Smooth muscle cell of the brain vasculature (primary cell): ENCODE measurements at places on chromosomes 5 and 9.

DNA sequence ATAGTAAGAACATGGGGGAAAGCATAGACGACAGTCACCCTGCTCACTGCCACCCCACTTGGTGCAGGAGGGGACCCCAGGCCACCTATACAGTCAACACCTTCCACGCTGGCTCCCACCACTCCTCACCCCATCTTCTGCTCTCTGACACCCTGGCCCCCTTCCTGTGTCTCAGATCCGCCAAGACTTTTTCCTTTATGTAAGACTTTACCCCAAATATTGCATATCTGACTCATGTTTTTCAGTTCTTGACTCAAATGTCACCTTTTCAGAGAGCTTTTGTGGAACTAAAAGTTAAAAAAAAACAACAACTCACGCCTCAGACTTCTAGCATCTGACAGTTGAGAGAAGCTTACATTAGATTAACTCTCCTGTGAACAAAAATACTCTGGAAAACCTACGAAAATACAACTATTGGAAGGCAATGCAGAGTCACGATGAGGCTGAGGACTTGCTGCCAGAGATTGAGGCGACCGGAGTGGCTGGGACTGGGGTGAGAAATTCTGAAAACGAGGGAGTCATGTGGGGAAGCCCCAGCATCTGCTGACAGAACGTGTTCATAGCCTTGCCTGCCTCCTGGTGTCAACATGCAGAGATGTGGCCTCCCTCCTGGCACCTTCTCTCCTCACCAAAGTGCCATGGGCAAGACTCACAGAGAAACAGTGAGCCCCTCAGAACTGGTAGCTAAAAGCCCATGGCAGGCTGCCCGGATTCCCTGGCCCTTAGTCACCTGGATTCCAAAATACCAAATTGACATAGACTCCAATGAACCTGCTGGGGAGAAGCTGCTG lies 22.4 kb upstream of the FCN2 start:
- DNase-seq, result no peak

DNA sequence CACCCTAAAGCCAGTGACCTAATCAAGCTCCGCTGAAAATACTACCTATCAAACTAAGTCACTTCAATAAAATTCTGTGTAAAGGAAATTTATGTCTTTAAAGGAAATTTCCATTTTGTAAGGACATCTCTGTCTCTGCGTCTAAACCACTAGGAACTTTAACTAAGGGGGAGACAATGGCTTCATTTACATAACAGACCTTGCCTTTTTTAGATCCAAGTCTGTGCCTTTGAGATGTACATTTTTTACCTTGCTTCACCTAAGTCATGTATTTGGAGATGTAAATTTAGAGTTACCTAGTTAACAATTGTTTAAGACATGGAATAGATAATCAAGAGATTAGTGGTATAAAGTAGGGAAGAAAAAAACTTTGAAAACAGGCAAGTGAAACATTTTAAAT lies 10.2 kb upstream of the GLT6D1 start:
- no peak for DNase-seq

DNA sequence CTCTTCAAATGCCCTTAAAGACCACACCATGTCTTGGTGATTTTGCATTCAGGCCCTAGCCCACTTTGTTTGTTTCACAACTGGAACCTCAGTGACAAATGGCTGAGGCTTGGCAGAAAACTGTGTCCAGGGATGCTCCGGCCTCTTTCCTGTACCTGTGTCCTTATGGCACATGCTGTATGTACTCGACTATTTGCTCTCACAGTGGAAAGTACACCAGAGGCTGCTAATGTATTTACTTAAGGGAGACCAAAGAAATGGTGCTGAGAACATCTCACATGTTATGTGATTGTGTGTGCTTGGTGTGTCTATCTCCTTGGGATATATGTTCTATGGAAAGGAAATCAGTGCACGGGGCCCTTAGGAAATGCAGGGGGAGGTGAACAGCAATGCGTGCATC lies 263.3 kb downstream of the GADD45G start:
- no peak for DNase-seq

DNA sequence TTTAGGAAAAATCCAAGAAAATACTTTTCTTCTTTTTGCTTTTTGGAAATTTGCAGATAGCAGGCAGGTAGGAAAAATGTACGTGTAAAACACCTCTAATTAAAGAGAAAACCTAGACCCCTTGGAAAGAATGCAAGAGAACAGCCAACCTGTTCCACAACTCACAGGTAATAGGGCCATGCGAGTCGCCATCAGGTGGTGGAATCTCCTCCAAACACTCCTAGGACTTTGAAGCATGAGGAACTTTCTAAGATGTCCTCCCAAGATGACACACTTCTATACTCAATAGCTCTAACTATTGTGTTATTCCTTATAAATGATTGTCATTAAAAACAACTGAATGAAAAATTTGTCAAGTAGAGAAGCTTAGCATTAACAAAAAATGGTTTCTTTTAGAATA lies 174.0 kb downstream of the TMC1 start:
- no peak for DNase-seq

- no peak for DNase-seq
These were observed 5.4 kb downstream of the ISL1 start for GRCh38 chr5:51388488-51389287.

DNA sequence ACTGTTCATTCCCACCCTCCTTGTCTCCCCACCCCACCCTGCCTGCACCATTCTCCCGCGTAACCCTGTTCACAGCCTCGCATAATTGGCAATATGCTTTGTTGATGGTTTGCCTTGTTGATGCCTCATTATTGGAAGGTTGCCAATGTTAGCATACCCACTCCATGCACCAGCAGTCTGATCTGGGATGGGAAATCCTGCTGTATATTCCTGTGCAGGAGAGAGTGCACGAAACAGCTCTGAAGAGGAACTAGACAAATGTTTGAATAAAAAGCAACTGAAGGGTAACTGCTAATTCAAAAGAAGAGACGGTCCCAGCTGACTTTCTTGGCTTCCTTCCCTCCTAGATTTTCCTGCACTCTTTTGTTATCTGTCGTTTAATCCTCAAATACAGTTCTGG lies 271.7 kb upstream of the TLE4 start:
- DNase-seq, result no peak

DNA sequence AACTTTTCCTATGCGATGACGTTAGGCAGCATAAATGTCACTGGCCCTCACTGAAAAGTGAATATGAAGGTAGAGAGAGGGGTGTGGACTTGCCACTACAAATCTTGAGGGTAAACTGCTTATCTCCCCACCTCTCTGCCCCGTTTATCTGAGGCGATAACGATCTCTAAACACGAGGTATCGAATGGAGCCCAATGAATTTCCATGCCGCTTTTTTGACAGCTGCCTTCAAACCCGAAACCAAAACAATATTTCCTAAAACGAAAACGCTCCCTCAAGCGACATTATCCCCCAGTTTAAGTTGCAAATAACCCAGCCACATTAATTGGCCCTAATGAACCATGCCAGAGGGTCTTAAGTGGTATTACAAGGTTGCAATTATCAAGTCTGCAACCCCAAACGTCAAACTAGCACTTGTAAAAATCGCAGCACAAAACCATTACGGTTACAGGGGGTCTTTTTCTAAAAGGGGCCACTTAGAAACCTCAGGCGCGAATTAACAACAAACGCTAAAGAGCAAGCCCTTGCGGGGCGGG lies 1.4 kb downstream of the NR3C1 start:
- no peak for DNase-seq

- no peak for DNase-seq
These were observed 114.1 kb downstream of the PIK3R1 start for GRCh38 chr5:68329554-68330255.

- DNase-seq, result no peak
These were observed 57.1 kb upstream of the FUBP3 start for GRCh38 chr9:130522233-130522808.

- no peak for DNase-seq
These were observed 53.6 kb downstream of the CWC27 start for GRCh38 chr5:64822320-64822719.

- no peak for DNase-seq
These were observed 11.1 kb downstream of the GM2A start for GRCh38 chr5:151264113-151264512.

DNA sequence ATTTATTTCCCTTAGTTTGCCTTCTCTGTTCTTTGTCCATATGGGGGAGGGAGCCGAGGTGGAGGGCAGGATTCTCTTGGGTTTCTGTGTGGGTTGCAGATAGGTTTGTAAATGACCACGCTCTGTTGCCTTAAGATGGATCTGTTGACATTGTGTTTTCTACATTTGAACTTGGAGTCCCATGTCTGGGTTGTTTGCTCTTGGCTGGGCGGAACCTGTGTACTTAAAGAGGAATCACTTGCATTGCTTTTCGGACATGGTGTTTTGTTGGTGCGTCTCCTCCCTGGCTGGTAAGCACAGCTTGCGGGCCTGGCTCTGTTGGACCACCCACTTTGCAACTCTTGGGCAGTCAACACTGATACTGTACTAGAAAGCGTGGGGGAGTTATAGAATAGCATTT lies 45.9 kb downstream of the EHMT1 start:
- DNase-seq, result no peak

- no peak for DNase-seq
These were observed 48.9 kb downstream of the MED27 start for GRCh38 chr9:132030626-132031325.
